Activated naive CD4-positive, alpha-beta T cell (primary cell): ENCODE measurements at places on chromosomes 1 and 21.

GRCh38 chr1:34290831-34291230 lies 114.1 kb downstream of the C1orf94 start:
- no peak for DNase-seq

- DNase-seq: no peak
These were observed 3.3 kb upstream of the FCN3 start for GRCh38 chr1:27377760-27378495.

GRCh38 chr21:41713495-41714281 lies 53.2 kb downstream of the RIPK4 start:
- no peak for DNase-seq

GRCh38 chr1:224874775-224875174 lies 54.7 kb upstream of the DNAH14 start:
- no peak for DNase-seq

- DNase-seq: no peak
These were observed 42.3 kb downstream of the NEK7 start for GRCh38 chr1:198199105-198199504.

DNA sequence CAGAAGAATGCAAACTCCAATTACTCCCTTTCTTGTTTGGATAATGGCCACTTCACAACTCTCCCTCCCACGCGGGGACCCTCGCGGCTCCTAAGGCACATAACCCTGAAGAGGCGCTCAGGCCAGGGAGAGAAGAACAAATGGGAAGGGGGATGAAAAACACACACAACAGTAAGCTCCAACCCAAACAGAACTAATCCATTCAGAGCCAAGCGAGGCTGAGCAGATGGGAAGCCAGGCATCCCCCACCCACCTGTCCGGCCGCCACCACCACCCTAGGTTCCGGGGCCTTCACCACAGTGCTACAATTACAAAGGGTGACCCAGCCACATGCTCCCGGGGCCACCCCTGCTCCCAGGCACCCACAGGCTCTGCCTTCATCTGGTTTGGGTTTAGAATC lies 101.5 kb downstream of the MRPL37 start:
- no peak for DNase-seq

- DNase-seq: no peak
These were observed 1327.9 kb downstream of the BRINP3 start for GRCh38 chr1:189149547-189150375.

GRCh38 chr1:145992958-145993617 lies 3.3 kb downstream of the TXNIP start:
- no peak for DNase-seq

GRCh38 chr1:183932412-183932811 lies 105.1 kb downstream of the COLGALT2 start:
- no peak for DNase-seq

DNA sequence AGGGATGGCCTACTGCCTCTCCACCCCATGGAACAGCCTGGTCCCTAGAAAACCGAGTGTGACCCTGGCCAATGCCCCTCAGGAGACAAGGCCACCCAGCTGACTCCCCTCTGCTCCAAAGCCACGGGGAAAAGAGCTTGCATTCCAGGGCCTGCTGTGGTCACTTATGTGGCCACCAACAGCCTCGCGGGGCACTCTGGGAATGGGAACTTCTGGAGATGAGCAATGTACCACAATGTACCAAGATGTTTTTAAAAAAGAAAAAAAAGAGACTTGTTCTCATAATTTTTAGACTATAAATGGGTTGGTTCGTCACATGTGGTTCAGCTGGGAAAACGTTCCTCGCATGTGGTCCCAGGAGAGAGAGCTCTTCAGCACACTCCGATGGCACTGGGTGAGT lies 62.8 kb downstream of the SLC66A1 start:
- no peak for DNase-seq

- DNase-seq: no peak
These were observed 14.7 kb upstream of the NBPF11 start for GRCh38 chr1:148166558-148167492.

GRCh38 chr1:118323246-118323645 lies 138.2 kb upstream of the SPAG17 start:
- no peak for DNase-seq

GRCh38 chr1:1989789-1990188 lies 13.8 kb downstream of the CFAP74 start:
- no peak for DNase-seq

GRCh38 chr1:167999877-168000276 lies 63.0 kb upstream of the MPC2 start:
- no peak for DNase-seq

GRCh38 chr1:4093856-4094565 lies 193.9 kb upstream of the C1orf174 start:
- DNase-seq: no peak

DNA sequence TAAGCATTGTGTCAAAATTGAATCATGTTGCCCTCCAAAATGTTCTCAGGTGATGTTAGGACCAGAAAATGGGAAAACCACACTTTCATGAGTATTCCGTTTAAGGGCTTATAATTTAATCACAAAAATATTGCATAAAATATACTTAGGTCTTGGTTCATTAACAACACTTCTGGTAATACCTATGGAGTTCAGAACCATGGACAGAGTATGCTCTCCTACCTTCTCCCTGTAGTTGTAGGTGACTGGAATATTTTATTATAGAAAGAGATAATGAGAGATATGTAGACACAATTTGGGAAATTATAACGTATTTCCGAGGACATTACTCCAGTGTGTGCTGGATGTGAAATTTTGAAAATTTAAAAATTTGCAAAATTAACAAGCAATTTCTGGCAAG lies 232.5 kb downstream of the NCAM2 start:
- no peak for DNase-seq

DNA sequence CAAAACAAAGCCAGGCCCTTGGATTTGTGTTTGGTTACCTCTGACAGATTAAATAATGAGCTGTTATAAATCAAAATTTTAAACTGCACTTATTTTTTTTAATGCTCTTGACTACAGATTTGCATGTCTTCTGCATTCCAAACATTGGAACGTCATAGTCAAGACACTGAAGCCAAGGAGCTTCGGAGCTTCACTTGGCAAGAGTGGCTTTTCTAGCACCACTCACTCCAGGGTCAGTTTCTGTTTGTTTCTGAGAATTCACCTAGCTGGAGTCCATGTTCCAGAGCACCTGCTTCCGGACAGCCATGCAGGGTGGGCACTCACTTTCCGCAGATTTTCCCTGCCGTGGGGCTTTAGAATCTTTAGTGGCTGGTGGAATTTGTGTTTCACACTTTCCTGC lies 202.9 kb downstream of the ZP4 start:
- no peak for DNase-seq

GRCh38 chr1:80064524-80064923 lies 1058.0 kb upstream of the ADGRL4 start:
- no peak for DNase-seq

DNA sequence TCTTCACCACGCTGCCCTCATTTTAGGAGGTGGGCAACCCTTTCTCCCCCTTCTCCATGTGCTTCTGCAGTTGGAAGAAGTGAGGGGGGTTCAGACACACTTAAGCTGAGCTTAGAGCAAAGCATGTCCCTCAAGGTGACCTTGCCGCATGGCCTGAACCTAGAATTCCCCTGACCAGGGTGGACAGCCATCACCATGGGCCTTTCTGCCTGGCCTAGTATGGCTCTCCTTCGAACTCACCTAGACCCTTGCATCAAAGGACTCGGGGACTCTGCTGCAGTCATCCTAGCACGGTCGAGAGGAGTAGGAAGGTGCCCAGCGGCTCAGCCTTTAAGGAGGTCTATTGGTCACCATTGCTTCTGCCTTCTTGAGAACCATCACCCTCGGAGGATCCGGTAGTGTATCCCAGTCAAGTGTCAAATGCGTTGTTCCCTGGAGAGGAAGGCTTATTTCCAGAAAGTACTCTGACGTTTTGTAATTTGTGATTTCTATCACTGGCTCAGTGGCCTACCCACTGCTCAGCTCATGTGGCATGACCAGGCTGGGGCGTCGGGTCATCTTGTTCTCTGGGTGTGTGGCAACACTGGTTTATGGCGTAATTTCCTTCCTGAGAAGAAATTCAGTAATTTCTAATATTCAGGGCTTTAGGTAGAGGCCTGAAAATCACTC lies at the start of gene KCNE1:
TSS of gene KCNE1 (minus strand) at position 424 of the 669 bp plus-strand sequence. CDS start 62,576 bp downstream, outside the sequence.
- DNase-seq: no peak

- no peak for DNase-seq
These were observed 40.6 kb downstream of the DRAM2 start for GRCh38 chr1:111099289-111099688.

DNA sequence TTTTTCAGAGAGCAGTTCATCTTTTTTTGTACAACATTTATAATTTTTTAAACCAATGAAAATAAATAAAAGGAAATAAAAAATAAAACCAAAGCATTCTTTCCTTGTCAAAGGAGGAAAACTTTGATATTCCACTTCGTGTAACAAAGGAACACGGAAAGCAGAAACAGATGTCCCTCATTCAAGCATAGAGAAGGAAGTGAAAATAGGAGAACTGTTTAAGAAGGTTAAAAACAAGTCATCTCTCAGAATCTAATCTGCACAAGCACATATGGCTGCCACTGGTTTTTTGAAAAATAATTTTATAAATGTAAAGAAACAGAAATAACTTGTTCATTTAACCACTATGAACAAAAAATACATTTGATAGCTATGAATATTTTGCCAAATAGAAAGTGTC lies 35.9 kb upstream of the ZNF644 start:
- no peak for DNase-seq

GRCh38 chr1:188689542-188689941 lies 1788.1 kb downstream of the BRINP3 start:
- DNase-seq: no peak
